NCI-H1930 (cell line): ENCODE measurements at places on chromosomes 7 and 10.
A peak's percentile ranks its signal among the peaks of the same experiment; 100 is the strongest.

GRCh38 chr7:102834999-102835398 lies 77.8 kb upstream of the LRRC17 start:
- DNase-seq, result no peak

GRCh38 chr10:29202386-29202940 lies 86.4 kb upstream of the LYZL1 start:
- no peak for DNase-seq

GRCh38 chr7:90857603-90858002 lies 261.5 kb downstream of the CDK14 start:
- no peak for DNase-seq

DNA sequence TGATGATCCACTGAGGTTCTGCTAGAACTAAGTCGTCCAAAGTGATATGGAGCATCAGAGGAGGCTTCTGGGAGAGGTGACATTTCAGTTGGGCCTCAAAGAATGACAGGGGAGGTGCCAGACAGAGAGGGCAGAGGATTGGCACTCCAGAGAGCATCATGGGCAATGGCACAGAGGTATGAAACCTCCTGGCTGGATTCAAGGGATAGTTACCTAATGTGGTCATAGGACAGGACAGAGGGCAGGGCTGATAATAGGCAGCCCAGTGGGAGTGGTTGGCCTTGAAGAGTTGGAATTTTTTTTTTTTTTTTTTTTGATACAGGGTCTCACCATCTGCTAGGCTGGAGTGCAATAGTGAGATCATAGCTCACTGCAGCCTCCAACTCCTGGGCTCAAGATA lies 7.6 kb downstream of the SRRM3 start:
- DNase-seq, result no peak

- no peak for DNase-seq
These were observed 20.3 kb downstream of the FAM13C start for GRCh38 chr10:59342000-59342399.

DNA sequence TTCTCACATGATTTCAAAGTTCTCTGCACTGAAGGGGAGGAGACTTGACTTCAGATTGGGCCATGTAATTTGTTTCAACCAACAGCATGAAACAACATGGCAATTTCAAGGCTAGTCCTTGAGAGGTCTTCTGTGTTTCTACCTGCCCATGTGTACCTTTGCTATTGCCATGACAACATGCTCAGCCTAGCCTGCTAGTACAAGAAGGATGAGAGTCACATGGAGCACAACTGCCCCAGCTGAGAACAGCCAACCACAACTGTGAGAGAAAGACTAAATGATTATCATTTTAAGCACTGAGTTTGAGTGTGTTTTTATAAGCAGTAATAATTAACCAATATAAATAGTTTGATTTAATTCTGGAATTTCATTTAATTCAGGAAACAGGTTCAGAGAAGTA lies 41.9 kb downstream of the ANKMY2 start:
- DNase-seq, result no peak

GRCh38 chr7:108382932-108383331 lies 73.3 kb downstream of the NRCAM start:
- DNase-seq, result no peak

DNA sequence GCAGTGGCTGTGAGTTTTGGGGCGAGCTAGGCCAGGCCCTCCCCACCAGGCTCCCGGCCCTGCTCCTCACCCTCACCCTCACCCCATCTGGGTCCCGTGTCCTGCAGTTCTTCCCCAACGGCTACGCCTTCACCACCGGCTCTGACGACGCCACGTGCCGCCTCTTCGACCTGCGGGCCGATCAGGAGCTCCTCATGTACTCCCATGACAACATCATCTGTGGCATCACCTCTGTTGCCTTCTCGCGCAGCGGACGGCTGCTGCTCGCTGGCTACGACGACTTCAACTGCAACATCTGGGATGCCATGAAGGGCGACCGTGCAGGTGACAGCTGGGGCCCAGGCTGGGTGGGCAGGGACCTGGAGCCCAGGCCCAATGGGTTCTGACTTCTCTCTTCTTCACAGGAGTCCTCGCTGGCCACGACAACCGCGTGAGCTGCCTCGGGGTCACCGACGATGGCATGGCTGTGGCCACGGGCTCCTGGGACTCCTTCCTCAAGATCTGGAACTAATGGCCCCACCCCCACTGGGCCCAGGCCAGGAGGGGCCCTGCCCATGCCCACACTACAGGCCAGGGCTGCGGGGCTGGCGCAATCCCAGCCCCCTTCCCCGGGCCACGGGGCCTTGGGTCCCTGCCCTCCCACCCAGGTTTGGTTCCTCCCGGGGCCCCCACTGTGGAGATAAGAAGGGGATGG lies 4.9 kb downstream of the GNB2 start:
- no peak for DNase-seq

GRCh38 chr10:68332259-68333057 lies at the start of gene PBLD:
PBLD (minus strand) TSS chr10:68332928; CDS start chr10:68306844, 26,084 bp downstream.
- DNase-seq, result peak; percentile 27
